Progenitor cell of endocrine pancreas (in vitro differentiated cells): ENCODE measurements at places on chromosomes 4 and X.
A peak's percentile ranks its signal among the peaks of the same experiment; 100 is the strongest.

DNA sequence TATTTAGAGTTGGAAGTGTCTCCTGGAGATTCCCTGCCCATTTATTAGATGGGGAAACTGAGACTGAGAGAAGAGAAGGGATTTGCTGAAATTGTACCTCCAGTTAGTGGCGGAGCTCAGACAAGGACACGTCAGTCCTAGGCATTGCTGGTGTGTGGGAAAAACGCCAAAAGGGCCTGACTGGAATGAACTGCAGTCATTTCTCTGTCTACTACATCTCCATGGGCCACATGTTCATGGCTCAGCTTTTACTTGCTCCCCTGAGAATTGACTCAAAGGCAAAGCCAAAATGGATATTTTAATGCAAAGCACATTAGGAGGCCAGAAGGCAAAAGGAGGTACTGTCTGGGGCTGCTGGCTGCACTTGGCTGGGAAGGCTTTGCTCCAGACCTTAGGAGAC, 3.9 kb downstream of the TFDP3 start:
- no peak for DNase-seq

GRCh38 chr4:147927377-147928137, 195.7 kb downstream of the ARHGAP10 start:
- no peak for DNase-seq

DNA sequence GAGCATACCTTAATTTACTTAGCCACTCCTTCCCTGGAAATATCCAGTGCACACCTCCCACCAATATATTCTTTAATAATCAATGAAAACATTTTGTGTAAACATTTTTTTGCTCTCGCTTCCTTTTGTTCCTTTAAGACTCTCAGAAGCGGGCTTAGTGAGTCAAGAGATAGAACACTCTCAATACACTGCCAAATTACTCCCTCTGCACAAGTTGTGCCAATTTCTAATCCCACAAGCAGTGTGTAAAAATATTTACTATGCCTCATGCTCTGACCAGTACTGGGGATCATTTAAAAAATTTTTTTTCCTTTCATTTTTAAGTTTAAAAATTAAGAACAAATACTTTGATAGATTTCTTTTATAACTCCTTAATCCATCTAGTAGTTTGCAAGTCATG, 5.1 kb downstream of the MORF4L2 start:
- no peak for DNase-seq

DNA sequence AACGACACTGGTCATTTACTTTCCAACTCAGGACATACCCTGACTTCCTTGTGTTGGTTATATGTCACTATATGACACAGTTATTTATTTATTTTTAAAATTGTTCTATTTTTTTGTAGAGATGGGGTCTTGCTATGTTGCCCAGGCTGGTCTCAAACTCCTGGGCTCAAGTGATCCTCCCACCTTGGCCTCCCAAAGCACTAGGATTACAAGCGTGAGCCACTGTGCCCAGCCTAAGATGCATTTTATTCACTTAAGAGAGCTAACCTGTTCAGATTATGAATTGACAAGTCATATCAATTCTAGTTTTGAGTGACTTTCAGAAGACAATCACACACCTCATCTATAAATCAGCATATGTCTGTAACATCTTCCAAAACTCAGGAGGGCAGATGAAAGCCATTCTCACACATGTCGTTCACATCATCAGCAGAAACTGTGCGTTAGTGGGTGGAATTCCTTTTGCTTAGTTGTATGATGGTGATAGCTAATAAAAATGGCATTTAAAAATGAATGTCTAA, 9.4 kb upstream of the RHOH start:
- DNase-seq: no peak

DNA sequence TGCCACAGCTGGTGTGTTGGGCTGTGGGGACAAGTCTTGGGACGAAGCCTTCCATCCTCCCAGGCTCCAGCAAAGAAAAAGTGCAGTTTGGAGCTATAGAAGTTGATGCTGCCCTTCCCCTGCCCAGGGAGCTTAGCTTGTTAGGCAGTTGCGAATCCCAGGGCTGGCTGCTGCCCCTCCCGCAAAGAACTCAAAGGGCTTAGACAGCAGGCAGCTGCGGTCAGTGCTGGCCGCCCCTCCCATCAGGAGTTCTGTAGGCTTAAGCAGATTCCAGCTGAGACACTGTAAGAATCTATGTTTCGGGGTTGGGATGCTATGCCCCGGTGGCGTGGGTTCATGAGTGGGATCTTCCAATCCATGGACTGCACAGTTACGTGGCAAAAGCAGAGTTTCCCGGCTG, 956.7 kb downstream of the GLUD2 start:
- no peak for DNase-seq

DNA sequence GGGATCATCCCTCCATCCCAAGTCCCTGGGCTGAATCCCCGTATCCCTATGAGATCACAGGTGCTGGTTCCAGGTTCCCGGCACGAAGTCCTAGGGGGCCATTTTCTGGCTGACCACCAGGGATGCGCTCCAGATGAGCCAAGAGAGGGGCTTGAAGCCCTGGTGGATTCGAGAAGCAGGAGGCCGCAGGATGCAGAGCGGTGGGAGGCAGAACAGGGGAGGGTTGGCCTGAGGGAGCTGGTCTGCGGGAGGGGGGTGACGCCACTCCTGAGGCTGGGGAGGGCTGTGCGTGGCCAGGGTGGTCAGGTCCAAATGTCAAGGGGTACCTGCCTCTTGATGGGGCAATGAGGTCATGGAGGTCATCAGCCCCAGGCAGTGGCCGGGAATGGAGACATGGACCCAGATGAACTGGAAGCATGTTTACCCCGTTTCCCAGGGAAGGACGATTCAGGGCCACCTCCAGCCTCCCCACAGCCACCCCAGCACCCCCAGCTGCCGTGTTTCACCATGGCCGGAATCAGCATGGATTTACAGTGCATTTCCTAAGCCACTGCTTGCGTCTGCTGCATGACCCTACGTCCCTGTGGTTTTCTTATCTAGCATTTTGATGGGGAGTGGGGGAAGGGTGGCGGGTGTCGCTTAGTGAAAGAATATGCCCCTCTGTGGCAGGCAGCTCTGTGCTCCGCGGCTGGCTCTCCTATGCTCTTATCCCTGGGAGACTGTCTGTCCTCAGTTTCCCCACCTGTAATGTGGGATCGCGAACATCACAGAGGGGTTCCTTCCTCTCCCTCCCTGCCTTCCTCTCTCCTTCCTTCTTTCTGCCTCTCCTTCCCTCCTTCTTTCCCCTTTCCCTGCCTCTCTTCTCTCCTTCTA, 17.0 kb upstream of the HTRA3 start:
- DNase-seq: no peak

GRCh38 chr4:151236036-151236435, 40.9 kb upstream of the PRSS48 start:
- no peak for DNase-seq

DNA sequence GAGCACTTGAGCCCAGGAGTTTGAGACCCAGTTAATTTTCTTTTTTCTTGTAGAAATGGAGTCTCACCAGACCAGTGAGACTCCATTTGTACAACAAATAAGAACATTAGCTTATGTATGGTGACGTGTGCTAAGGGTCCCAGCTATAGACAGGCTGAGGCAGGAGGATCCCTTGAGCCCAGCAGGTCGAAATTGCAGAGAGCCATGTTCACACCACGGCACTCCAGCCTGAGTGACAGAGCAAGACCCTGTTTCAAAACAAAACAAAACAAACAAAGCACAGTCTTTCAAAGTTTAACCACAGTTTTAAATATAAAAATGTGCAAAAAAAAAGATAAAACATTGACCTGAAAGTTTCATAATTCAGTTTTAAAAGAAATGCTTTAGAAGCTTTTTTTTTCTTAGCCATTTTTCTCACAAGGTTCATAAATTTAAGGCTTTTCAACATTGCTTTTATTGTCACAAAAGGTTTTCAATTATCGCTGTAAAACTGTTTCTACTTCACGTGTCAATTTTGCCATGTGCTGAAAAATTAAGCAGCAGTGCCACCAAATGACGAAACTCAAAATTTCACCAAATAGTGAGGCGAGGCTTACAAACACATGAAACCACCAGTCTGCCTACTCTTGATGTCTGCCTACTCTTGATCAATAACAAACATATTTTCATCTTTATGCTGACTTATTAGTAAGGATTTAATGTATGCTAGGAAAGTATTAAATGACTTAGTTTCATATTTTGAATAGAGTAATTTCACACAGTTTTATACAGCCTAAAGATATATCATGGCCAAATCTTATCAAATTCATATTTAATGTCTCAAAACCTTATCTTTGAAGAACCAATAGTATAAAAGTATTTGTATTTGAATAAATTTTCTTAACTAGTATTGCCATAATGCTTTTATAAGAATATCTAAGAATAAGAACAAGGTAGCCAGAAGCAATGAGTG, 126.3 kb downstream of the NEK1 start:
- DNase-seq: peak; percentile 20
